Aorta (tissue), 5 donors: ENCODE measurements at places on chromosomes 13 and 19. TPM values are rescaled to one million over a fixed set of nuclear protein-coding genes. Genes with fewer than 3 reads are reported as not detected.

DNA sequence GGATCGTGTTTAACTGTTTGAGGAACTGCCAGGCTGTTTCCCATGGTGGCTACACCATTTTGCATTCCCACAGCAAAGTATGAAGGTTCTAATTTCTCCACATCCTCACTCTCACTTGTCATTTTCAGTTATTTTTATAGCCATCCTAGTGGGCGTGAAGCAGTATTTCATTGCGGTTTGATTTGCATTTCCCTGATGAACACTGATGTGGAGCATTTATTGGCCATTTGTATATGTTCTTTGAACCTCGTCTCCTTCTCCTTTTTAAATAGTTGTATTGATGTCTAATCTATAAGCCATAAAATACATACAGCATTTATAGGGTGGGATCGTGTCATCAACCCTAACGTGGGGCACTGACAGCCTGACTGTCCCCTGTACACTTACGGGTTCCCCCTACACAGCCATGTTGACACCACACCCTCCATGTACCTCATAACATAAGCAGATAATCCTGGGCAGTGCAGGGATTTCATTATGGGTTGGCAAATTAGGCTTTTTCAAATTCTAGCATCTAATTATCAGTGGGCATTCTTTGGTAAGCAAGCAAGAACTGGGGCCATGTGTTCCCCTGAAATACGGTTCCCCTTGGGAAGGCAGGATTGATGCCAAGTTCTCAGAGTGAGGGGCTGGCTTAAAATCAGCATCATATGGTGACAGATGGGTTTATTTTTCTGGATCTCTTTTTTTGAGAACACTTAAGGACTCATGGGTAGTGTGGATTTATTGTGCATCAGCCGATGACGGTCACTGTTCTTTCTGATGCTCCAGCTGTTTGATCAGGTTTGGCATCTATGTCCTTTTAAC, 11.6 kb upstream of the ZBTB45 start:
- H3K27ac ChIP-seq: no peak overlapping the region
- no peaks in the 10 kb centered on the region for H3K4me1 ChIP-seq
- no peak overlapping the region for H3K4me3 ChIP-seq
- H3K27me3 ChIP-seq: no peaks in the 10 kb centered on the region

- DNase-seq: no peak
- no peak overlapping the region for H3K27ac ChIP-seq
- H3K4me1 ChIP-seq: no peaks in the 10 kb centered on the region
Measured at GRCh38 chr19:19111967-19112580, 26.2 kb downstream of the TMEM161A start.

GRCh38 chr13:59447031-59447430, 716.7 kb downstream of the DIAPH3 start:
- H3K4me3 ChIP-seq: no peak overlapping the region
- H3K27ac ChIP-seq: no peak overlapping the region
- no peaks in the 10 kb centered on the region for H3K4me1 ChIP-seq
- DNase-seq: no peak
- H3K36me3 ChIP-seq: no peaks in the 10 kb centered on the region

DNA sequence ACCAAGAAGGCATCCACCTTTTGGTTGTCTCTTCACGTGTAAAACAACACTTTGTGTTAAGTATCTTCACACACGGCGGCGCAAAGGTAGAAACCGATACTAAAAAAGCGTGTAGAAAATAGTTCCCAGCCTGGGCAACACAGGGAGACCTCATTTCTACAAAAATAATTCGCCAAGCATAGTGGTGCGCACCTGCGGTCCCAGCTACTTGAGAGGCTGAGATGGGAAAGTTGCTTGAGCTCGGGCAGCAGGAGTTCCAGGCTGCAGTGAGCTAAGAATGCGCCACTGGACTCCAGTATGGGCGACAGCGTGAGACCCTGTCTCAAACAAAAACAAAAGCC, 573 bp upstream of the ERCC5 start:
- no peaks in the 10 kb centered on the region for H3K27me3 ChIP-seq
- peak overlapping the region; percentile 89 for H3K4me3 ChIP-seq
- no peak for DNase-seq
- no peaks in the 10 kb centered on the region for H3K36me3 ChIP-seq

DNA sequence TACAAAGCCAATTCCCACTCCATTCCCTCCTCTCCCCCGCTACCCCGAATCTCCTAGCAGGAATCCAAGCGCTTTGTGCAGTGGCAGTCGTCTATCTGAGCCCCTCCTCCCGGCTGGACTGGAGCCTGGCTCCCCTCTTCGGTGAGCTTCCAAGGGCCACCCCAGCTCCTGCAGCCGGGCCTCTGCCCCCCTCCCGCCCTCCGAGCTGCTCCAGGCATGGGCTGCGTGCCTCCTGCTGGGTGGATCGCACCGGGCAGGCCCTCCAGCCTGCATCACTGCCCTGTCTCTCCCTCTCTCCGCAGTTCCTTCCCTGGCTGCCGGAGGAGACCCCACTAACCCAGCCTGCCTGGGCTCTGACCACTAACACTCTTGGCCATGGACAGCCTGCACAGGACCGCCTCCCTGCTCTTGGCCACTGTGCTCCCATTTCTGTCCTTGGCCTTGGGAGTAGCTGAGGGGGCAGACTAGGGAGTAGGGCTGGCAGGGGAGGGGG, 12.9 kb upstream of the LENG8 start:
- no peaks in the 10 kb centered on the region for H3K36me3 ChIP-seq
- H3K4me3 ChIP-seq: no peak overlapping the region
- DNase-seq: no peak
- H3K27ac ChIP-seq: no peak overlapping the region

The MCEMP1 gene
- total RNA-seq: 0.63 TPM

The TMEM272 gene
- total RNA-seq: 0.16 TPM

The PINLYP gene
- total RNA-seq: 10.1 TPM
